AG09319 (cell line): ENCODE measurements at places on chromosomes 11 and 22.

- DNase-seq, result no peak
Measured at GRCh38 chr11:119316016-119316728, 758 bp downstream of the MCAM start.

DNA sequence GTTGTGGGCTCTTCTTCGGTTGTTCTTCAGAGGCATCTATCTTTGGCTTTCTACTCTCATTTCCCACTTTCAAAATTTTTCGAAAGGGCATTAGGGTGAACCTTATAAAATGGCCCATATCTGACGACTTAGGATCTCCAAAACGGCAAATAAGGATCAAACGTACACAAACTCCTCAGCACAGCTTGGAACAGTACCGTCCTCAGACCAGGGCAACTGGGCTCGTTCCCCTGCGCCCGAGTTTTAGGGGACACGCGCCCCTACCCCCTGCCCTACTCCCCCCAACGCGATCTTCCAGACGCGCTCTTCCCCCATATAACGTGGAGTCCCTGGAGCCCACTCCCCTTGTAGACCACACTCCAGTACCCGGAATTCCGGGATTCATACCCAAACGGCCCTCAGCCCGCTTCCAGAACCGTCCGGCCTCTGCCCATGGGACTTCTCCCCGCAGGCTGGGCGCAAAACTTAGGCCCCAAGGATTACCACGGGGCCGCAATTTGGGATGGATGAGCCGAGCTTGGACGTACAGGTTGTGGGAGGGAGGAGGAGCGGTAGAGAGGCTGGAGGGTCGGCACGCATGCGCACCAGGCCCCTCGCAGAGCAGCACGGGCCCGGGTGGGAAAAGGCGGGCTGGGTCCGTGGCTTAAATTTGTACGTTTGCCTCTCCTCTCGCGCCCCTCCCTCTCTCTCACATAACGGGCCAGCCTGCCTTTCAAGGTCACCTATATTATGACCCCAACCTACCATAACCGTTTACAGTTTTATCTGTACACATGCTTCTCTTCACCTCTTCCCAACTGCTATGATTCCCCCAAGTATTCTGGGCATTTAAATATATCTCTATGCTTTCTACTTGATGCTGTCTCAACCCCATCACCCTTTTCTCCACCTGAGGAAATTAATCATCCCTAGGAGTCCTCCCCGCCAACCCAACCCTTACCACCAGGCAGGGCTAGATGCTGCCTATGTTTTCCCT, 3.4 kb downstream of the CCDC89 start:
- no peak for DNase-seq

GRCh38 chr11:134333946-134334345, 2.2 kb downstream of the GLB1L2 start:
- DNase-seq, result no peak

DNA sequence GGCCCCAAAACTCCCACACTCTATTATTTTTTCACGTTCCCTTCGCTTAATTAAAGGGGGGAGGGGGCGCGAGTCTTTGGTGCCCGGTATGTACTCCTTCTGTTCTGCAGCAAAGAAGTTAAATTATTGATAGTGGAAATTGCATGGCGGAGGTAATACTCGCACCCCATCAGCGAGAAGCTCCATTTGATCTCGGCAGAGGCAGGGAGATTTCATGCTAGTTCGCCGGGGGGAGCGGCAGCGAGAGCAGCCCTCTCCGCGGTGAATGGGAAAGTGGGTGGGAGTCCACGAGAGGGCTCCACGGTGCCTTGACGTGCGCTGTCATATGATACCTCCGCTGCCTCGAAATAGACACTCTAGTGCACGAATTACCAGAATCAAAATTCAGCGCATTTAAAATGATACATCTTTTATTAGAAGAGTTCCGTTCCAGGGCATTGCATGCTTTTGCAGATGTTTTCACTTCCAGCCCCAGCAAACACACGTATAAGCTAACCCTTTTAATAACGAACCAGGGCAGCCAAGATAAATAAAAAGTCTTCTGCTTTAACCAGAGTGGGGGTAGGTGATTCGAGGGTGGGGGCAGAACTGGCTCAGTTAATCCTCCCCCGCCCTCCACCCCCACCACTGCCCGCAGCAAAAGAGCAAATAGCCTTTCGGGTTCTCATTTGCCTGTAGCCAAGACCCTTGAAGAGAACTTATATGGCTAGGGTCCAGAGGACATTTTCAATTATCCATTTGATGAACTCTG, 1.3 kb upstream of the BDNF start:
- peak; percentile 63 for DNase-seq

- no peak for DNase-seq
Measured at GRCh38 chr11:80521592-80521991, 1080.8 kb upstream of the TENM4 start.

- no peak for DNase-seq
Measured at GRCh38 chr11:28760676-28761390, 652.6 kb downstream of the METTL15 start.

GRCh38 chr11:36383195-36383594, 87.1 kb downstream of the PRR5L start:
- no peak for DNase-seq

- no peak for DNase-seq
Measured at GRCh38 chr22:34841331-34841771, 224.6 kb upstream of the ISX start.

DNA sequence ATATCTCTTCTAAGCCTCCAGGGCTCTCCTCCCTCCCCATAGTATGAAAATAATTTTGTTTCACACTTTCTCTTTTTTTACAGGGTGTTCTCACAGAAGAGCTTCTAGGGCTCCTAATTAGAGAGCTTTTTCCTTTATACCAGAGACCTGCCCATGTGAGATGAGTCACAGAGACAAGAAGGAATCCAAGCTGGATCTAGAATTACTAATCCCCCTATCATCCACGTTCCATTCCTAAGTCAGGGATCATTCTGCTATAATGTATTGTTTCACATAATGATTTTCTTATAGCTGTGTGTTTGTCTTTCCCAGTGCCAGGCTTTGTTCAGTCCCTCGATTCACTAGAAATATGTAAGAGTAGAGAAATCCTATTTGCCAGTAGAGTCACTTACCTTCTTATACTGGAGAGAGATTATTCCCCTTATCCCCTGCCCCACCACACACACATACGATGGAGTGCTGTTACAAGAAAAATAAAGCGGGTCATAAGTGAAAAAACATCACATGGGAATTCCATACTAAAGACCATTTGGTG, 778.3 kb upstream of the LRRC4C start:
- DNase-seq, result no peak

DNA sequence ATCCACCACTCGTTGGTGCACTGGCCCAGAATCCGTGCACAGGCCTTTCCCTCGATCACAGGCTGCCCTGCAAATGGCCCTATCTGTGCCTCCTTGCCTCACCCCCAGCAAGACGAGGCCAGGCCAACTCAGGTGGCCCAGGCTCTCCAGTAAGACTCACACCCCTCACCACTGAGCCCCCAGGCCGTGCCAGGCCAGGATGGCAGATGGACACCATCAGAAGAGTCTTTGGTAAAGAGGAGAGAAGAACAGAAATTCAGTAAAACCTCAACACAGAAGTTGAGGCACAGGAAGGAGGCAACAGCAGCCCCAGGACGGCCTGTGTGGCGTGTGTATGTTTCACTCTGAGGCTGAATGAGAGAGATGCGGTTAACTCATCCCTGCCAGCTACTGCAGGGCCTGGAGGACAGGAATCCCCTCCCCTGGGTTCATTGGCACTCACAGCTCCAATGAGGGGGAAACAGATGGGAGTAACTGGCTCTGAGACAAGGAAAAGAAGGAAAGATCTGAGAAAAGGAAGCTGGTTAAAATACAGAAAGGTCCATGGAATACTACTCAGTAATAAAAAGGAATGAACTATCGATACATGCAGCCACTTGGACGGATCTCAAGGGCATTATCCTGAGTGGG, 54.1 kb upstream of the WNT11 start:
- no peak for DNase-seq

- DNase-seq, result no peak
Measured at GRCh38 chr11:4508886-4509285, 26.4 kb downstream of the OR52K1 start.

DNA sequence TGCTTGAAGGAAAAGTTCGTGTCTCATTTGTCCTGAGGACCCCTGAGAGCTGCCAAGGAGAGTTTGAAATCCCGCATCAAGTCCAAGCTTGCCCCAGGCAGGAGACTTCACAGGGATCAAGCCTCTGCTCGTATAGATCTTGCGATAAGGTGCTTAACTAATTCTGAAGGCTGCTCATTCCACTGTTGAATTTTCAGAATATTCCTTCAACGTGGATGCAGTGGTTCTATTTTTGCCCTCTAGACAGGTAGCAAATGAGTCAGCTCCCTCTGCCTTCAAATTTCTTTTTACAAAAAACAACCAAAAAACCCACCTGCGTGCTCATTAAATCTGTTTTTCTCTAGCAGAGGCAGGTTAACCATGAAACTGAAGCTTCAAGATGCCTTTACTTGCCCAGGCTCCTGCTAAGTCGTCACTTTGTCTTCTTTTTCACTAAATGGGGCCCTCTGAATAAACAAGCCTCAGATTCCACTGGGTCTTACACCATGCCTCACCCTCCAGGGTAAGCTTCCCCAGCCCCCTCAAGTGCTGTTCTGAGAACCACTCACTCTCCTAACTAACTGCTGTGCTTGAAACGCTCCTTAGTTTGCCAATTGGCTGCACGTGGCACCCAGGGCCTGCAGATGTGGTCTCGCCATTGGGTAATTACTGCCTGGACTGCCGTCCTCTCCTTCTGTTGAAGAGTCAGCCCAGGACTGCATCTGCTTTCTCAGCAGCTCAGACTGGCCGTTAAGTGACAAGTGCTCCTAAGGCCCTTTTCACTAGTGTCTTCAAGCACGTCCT, 105.0 kb downstream of the TRPC6 start:
- no peak for DNase-seq

GRCh38 chr11:60985991-60986915, 14.8 kb downstream of the CD6 start:
- DNase-seq, result no peak

- no peak for DNase-seq
Measured at GRCh38 chr22:46465793-46466192, 71.6 kb downstream of the CELSR1 start.

DNA sequence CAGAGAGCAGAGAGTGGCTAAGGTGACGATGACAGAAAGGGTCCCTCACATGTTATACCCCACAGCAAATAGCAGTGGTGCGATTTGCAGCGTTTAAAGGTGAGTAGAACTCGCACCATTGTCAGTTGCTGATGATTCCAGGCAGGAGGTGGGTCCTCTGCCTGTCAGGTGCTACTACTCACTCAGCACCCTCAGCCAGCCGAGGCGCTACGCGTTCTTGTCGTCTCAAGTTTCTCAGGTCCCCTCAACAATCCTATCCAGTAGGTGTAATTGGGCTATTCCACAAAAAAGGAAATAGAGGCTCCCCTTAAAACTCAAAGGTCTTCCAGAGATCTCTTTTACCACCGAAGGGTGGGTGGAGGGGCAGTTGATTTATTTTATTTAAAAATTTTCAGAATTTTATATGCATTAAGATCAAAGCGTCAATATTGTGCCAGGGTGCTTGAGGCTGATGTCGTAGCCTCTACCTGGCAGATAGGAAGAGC, 18.3 kb downstream of the ELF5 start:
- no peak for DNase-seq

- no peak for DNase-seq
Measured at GRCh38 chr11:12058425-12059115, 50.1 kb upstream of the DKK3 start.

DNA sequence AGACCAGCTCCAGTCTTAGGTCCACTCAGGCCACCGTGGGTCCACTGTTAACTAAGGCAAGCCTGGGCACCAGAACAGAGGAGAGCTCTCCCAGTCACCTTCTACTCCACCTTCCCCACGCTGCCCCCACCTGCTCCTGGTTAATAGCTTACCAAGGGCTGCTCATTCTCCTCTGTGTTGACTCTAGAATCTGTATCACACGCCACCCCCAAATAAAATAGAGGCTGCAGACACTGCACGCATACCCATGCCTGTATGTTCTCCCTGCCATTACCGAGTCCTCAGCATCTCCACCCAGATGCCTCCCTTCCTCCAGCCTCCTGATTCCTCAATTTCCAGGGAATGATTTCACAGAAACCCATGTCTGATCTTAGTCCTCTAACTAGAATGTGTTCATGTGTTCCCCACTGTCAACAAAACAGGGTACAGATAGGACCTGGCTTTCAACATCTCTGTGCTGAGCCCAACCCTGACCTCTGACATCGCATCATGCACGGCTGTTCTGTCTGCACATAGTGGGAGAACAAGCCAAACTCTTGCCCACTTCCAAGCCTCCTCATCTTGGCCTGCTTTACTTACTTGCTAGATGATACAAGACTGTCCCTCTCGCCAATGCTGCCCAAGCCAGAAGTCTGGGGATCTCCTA, 49.8 kb downstream of the SMCO4 start:
- DNase-seq, result no peak

DNA sequence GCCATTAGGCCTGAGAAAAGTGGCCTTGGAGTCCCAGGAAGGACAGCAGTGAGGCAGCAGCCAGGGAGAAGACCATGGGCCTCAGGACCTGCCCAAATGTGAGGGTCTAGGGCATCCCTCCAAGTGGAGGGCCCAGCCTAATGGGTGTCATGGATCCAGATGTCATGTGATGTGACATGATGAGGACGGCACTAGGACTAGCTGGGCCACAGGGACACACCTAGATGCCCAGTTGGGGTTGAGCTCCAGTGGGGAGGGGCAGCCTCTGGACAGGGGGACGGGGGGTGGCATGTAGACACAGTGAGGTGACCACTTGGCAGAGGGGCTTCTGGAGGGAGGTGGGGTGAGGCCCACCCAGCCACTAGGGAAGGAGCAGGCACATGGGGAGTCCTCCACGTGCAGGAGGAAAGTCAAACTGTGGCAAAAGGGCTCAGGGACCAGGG, 5.4 kb downstream of the SCARF2 start:
- no peak for DNase-seq

- DNase-seq, result no peak
Measured at GRCh38 chr11:118789501-118790356, 1.2 kb downstream of the DDX6 start.

- no peak for DNase-seq
Measured at GRCh38 chr11:78295991-78296930, 107.5 kb downstream of the USP35 start.

GRCh38 chr11:19060629-19061028, at the start of gene MRGPRX2:
MRGPRX2 (minus strand) TSS chr11:19060717; CDS start chr11:19056402, 4,315 bp downstream.
- DNase-seq, result no peak

GRCh38 chr22:45754822-45755221, 83.2 kb downstream of the ATXN10 start:
- no peak for DNase-seq

DNA sequence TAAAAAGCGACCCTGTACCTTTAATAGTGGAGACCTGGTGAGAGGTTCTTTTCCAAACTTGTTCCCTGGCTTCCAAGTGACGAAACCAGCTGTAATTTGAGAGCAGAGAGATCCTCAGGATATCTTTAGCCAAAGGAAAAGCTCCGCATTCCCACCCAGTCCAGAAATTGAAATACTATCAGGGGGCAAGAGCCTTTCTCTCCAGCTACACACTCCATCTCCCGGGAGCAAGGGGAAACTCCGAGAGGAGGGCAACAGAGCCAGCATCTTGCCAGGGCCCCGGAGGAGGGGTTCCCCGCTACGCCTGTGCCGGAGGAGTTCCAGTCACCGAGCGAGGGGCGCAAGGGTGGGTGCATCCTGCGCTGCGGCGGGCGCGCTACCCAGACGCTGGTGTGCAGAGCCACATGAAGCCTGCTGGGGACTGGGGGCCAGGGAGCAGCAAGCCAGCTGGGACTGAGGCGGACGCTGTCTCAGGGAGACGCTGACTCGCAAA, at the start of gene FIBIN:
FIBIN (plus strand) TSS at position 148 of the 493 bp plus-strand sequence. CDS start 415 bp downstream, outside the sequence.
- no peak for DNase-seq
